Bone marrow (tissue), 2 donors: ENCODE measurements at places on chromosomes 6 and 20.

DNA sequence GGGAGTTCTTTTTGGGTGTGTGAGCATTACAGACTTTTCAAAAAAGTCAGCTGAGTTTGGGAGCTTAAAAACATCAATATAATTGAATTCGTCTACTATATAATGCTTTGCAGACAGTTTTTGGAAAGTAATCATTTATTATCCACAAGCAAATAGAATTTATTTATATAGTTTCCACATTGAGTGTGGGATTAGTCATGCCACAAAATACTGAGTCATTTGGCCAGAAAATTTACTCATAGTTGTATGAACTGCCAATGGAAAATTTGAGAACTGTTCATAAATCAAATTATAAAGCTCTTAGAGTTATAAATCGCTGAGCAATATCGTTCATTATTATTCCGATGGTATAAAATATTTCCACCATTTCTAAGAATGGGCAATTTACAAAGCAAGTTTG is 5.0 kb downstream of the BEND6 start:
- no peak for DNase-seq

DNA sequence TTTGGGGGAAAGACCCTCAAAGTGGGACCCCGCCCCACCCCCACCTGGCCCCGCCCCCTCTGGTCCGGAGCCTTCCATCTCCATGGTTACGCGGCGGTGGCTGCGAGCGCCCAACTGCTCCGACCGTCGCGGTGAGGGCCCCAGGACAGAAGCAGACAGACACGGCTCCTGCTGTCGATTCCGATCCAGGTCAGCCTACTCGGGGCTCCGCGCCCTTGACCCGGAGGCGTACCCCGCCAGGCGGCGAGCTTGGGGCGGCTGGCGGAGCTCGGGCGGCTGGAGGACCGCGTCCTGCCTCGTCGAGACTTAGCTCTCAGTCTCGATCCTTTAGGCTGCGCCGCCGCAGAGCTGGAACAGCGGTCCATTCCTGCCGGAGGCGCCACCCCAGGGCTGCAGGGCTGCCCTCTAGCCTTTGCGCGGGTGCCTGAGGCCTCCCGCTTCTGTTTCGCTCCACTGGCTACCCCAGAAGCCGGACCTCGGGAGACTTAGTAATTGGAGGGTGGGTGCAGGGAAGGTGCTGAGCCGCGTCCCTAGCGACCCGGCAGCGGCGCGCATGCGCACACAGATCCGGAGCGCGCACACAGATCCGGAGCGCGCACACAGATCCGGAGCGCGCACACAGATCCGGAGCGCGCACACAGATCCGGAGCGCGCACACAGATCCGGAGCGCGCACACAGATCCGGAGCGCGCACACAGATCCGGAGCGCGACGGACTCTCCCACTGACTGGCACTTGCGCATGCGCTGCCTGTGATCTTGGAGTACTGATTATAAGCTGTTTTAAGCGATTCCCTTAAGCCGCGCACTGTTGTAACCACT is at the start of gene CFAP206:
Gene CFAP206 (plus strand): TSS at position 72 of the 820 bp plus-strand sequence. CDS start 1,868 bp downstream, outside the sequence.
- DNase-seq = peak; percentile 55

DNA sequence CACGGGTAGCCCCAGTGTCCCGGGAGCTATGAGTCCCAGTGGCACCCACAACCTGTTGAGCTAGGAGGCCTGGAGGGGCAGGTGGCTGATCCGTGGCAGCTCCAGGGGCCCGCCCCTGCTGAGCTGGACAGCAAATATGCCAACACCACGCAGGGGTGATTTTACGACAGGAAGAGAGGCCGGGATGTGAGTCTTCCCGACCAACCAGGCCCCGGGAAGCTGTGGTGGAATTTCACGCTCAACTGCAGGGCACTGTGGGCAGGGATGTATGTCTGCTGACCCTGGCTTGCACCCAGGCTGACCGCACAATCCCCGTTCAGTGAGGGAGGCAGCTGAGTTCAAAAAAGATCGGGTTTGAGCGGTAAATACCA is 183.9 kb downstream of the ERMARD start:
- no peak for DNase-seq

GRCh38 chr6:115194981-115195638 is 852.3 kb upstream of the HS3ST5 start:
- DNase-seq = no peak

- no peak for DNase-seq
These were observed at the start of gene PRELID3B for GRCh38 chr20:59042151-59042795. Gene PRELID3B, minus strand, starts transcription at chr20:59042786. Its CDS starts 56 bp downstream, at chr20:59042730.

GRCh38 chr6:33933101-33933500 is 129.3 kb upstream of the MLN start:
- DNase-seq = no peak

DNA sequence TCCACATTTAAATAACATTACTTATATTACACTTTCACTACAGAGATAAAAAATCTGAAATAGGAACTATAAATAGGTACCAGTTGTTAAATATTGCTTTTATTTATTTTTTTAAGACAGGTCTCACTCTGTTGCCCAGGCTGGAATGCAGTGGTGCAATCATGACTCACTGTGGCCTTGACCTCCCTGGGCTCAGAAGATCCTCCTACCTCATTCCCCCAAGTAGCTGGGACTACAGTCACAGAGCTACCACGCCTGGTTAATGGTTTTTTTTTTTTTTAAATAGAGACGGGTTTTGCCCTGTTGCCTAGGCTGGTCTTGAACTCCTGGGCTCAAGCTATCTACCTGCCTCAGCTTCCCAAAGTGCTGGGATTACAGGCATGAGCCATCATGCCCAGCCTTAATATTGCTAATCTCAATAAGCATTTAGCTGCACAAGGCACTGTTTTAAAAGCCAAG is 17.3 kb downstream of the EEF1E1 start:
- no peak for DNase-seq

DNA sequence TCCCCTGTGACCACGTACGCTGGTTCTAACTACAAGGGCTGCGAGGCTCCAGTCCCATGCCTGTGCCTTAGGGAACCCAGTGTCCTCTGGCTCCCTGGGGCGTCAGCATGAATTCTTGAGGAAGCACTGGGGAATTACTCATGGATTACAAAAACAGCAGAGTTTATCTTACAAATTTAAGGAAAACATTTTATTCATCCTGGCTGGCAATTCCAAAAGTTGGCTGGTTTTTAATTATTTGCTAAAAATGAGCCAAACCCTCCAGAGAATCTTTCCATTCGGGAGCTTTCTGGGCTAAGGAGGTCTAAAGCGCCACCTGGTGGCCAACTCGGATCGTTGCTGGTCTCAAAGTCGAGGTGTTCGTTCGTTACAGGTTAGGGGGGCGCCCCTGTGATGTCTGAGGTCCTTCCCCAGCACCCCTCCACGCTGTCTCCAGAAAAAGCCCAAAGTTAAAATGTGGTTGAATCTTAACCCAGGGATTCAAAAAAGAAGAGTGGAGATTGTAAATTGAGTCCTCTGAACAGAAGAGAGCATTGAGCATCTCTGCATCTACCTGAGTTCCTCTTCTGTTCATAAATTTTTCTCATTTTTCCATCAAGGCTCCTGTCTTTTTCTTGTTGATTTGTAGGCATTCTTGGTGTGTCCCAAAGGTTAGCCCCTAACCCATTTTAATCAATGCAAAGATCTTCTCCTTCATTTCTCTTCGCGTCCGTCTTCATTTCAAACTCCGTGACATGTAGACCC is 99.4 kb downstream of the BFSP1 start:
- DNase-seq = peak; percentile 8

DNA sequence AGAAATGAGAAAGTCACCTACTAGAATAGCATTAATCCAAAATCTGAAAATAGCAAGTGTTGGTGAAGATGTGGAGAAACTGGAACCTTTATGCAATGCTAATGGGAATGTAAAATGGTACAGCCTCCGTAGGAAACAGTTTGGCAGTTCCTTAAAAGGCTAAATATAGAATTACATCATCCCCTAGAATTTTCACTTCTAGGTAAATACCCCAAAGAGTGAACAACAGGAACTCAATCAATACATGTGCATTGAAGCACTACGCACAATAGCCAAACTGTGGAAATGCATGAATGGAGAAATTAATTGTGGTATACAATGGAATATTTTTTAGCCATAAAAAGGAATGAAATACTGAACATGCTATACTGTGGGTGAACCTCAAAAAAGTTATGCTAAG is 982.0 kb upstream of the FLRT3 start:
- no peak for DNase-seq

DNA sequence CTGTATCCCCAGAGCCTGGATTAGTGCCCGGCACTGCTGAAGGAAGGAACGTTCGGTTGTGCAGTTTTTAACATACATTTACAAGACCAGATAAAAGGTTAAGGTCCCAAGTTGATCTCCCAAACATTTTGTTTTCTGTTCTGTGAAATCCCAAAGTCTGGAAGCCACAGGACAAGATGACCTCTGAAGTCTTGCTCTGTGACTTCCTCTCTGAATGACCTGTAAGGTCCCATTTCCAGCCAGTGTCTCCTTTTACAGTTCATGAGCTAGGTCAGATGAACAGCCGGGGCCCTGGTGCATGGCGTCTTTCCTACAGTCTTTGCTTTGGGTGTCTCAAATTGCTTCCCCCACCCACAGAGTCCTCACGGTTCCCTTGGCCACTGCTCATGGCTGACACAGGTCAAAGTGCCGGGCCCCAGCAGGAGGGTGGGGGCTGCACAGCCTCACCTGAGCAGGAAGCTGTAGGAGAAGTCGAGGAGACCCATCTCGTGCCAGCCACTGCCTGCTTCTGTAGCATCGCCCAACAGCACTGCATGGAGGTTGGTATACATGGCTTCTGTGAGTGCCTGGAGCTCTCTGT is 24.0 kb downstream of the PTGIS start:
- no peak for DNase-seq

DNA sequence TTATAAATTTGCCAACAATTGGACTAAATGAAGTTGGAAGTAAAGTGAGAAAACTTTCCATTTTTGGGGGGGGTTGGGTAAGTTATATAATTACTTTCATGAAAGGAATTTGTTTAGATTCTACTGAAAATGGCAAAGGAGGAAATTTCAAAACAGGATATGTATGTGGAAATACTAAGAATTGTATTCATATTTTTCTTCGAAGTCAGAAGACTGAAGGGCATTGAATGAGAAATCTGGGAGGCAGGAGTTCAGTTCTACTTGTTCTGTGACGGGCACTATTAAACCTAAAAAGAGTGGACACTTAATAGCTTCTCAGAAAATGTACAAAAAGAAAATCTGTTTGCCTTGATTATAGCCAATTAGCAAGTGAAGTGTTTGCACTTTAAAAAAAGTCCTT is 114.7 kb downstream of the PRIM2 start:
- DNase-seq = no peak

DNA sequence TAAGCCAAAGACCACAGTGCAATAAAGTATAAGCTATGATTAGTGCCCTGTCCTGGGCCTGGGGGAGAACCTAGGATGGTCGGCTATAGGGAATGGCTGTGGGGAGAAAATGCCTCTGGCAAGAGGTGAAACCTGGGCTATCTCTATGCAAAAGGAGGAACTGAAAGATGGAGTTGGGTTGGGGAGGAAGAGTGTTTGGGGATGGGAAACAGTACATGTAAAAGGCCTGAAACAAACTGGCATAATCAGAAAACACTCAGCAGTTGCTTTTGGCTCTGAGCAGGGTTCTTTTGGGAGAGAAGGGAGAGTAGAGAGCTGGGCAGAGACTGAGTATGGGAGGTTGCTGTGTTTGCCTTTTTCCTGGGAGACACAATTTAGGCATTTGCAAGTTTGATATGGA is 31.9 kb upstream of the FUCA2 start:
- no peak for DNase-seq

DNA sequence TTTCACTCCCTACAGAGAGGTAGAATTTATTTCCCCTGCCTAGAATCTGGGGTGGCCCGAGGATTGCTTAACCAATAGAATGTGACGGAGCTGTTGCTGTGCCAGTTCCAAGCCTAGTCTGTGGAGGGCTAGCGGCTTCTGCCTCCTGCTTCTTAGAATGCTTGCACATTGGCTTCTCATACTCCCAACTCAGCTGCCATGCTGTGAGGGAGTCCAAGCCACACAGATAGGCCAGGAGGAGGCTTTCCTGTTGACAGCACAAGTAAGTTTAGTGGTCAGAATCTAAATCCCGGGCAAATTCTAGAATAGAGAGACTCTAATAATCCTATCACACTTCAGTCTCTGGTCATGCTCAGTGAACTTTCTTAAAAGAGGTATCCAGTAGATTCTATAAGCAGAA is 57.5 kb upstream of the SNRPB2 start:
- no peak for DNase-seq

DNA sequence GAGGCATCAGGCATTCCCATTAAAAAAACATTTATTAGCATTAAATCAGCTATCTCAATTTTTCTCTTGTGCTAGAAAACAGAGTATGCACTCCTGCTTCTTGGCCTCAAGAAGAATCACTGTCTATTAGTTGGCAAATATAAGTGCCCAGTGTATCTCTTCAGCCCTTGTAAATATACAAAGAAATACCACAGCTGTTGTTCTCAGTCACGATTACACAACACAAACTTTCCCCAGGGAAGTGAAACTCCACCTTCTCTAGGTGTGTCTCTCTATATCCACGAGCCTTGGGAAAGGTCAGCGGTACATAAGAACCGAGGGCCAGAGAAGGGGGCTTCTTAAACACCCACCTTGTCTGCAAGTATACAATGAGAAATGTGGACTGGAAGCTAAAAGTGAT is 194.7 kb downstream of the PKHD1 start:
- no peak for DNase-seq

GRCh38 chr20:44582311-44583025 is at the start of gene PKIG:
Gene PKIG, plus strand, starts transcription at chr20:44582579. Its CDS starts 31,978 bp downstream, at chr20:44614557.
- no peak for DNase-seq

- DNase-seq = no peak
These were observed 154.3 kb upstream of the INSM1 start for GRCh38 chr20:20213526-20214121.
